Activated CD8-positive, alpha-beta T cell treated with anti-CD3 and anti-CD28 coated beads for 36 hours (primary cell): ENCODE measurements at places on chromosomes 5 and 9. TPM values are rescaled to one million over a fixed set of nuclear protein-coding genes. Genes with fewer than 3 reads are reported as not detected.

- H3K36me3 ChIP-seq: no peaks in the 10 kb centered on the region
- peaks cover 33% of the 10 kb centered on the region for H3K4me1 ChIP-seq
- no peak overlapping the region for H3K4me3 ChIP-seq
- peak overlapping the region; percentile 49 for H3K27ac ChIP-seq
Observed at GRCh38 chr5:148855249-148856008, 29.0 kb downstream of the ADRB2 start.

Gene CAMK2A
- total RNA-seq: not detected

DNA sequence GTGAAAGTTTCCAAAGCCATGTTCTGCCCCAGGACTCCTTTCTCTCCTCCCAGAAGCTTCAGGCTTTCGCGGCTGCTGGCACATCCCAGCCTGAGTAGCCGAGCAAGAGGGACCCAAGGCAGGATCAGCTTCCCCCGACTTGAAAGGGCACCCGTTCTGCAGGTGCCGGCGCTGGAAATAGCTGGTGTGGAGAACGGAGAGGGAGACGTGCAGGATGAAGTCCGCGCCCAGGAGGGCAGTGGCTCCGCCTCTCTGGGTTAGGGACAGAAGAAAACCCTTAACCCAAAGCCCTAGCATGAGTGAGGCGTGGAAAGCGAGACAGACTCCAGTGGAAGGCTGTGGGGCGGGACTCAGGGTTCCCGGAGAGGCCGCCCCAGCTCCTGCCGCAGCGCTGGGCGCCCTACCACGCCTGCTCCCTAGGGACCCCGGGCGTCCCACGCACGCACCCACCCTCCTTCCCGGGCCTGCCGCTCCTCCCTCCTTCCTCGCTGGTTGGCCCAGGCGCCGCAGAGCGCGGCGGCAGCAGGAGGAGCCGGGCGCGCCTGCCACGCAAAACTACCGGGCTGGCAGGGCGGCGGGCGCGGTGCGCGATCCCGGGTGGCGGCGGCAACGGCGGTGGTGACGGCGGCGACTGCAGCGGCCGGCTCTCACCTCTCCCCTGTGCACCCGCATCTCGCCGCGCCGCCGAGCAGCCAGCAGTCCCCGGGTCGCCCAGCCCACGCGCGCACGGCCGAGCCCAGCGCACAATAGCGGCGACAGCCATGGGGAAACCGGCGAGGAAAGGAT is at the start of gene SLC1A1:
Gene SLC1A1, plus strand, starts transcription at position 550 of the 786 bp plus-strand sequence. Its CDS starts 212 bp downstream, at position 762.
- peak; percentile 38 for DNase-seq
- H3K4me3 ChIP-seq: peak within 1 kb of the TSS; percentile 72
- H3K27ac ChIP-seq: no peak within 1 kb of the TSS
- peaks cover 37% of the 10 kb centered on the region for H3K27me3 ChIP-seq
- H3K36me3 ChIP-seq: no peaks in the 10 kb centered on the region

Gene RXFP3
- total RNA-seq: not detected

- no peak for DNase-seq
- no peak overlapping the region for H3K27ac ChIP-seq
- H3K4me1 ChIP-seq: no peaks in the 10 kb centered on the region
- no peaks in the 10 kb centered on the region for H3K27me3 ChIP-seq
- no peaks in the 10 kb centered on the region for H3K36me3 ChIP-seq
Observed at GRCh38 chr9:114256827-114257328, 66.0 kb upstream of the ORM1 start.

Gene FOXI1
- total RNA-seq: not detected

DNA sequence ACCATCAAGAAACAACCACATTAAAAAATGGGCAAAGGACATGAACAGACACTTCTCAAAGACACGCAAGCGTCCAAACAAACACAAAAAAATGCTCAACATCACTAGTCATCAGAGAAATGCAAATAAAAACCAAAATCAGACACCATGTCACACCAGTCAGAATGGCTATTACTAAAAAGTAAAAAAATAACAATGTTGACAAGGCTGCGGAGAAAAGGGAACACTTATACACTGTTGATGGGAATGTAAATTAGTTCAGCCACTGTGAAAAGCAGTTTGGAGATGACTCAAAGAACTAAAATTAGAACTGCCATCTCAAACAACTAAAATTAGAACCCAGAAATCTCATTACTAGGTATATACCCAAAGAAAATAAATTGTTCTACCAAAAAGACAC is 80.4 kb downstream of the CAAP1 start:
- H3K27me3 ChIP-seq: peaks cover 4% of the 10 kb centered on the region
- no peak overlapping the region for H3K27ac ChIP-seq
- H3K36me3 ChIP-seq: no peaks in the 10 kb centered on the region

Gene LPAR1
- total RNA-seq: not detected

Gene MEF2C
- 0.27 TPM for total RNA-seq

Gene CYSRT1
- total RNA-seq: 0.34 TPM

Gene MLANA
- total RNA-seq: not detected

DNA sequence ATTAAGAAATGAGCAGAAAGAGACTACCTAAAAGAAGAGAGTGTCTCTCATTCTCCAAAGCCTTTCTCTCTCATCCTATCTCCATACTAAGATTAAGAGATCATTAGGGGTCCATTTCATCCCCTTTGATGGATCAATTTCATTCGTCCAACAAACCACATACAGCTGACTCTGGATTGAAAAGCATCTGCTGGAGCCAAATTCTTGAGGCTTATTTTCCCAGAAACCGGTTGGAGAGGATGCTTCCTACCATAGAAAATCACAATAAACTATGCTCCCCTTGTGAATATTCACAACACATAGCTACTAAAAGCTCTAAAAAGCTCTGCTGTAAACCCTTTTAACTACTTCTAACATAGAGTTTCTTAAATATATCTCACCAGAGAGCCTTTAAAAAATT is 755.0 kb upstream of the ZNF608 start:
- DNase-seq: no peak
- H3K4me3 ChIP-seq: no peak overlapping the region
- no peak overlapping the region for H3K27ac ChIP-seq
- H3K36me3 ChIP-seq: no peaks in the 10 kb centered on the region

Gene CBY3
- total RNA-seq: 0.47 TPM

DNA sequence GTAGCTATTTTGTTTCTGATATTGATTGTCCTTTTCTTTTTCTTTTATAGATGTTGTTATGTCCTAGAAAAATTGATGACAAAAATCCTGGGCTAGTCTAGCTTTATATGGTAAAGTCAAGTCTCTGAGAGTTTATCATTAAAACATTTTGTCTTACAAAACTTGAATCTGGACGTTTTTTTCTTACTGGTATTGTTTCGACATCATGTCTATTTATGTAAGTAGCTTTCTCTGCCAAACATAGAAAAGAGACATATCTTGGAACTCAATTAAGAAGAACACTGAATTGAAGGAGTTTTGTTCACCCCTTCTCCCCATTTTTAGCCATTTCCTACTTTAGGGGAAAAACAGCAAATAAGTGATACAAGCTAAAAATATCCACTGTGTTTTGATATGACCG is 151.5 kb downstream of the ISOC1 start:
- DNase-seq: no peak
- H3K4me3 ChIP-seq: no peak overlapping the region
- no peaks in the 10 kb centered on the region for H3K36me3 ChIP-seq
- no peaks in the 10 kb centered on the region for H3K27me3 ChIP-seq
- H3K4me1 ChIP-seq: no peaks in the 10 kb centered on the region

DNA sequence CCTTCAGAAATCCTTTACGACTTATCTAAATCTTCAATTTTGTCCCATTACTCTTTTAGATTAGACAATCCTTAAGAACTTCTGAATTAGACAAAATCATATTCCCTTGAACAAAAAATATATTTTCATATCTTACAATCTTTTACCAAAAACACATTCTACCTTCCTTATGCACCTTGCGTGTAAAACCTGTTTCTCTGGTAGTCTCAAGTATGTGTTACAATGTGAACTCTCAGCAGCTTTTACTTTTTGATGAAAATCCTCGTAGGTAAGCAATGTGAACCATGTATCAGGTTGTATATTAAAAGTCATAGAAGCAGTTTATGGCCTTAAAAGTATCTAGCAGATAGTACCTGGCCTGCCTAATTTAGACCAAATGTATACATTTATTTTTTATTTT is 12.7 kb downstream of the GMCL2 start:
- no peak for DNase-seq
- H3K27me3 ChIP-seq: peaks cover 2% of the 10 kb centered on the region
- no peak overlapping the region for H3K4me3 ChIP-seq
- no peaks in the 10 kb centered on the region for H3K4me1 ChIP-seq
- no peaks in the 10 kb centered on the region for H3K36me3 ChIP-seq
- H3K27ac ChIP-seq: no peak overlapping the region

- peaks cover 2% of the 10 kb centered on the region for H3K36me3 ChIP-seq
- no peak overlapping the region for H3K4me3 ChIP-seq
- no peak overlapping the region for H3K27ac ChIP-seq
- no peak for DNase-seq
- H3K4me1 ChIP-seq: no peaks in the 10 kb centered on the region
Observed at GRCh38 chr9:98226516-98226915, 28.9 kb downstream of the TBC1D2 start.
